ENCODE measurements at places on chromosomes 3 and 15.

DNA sequence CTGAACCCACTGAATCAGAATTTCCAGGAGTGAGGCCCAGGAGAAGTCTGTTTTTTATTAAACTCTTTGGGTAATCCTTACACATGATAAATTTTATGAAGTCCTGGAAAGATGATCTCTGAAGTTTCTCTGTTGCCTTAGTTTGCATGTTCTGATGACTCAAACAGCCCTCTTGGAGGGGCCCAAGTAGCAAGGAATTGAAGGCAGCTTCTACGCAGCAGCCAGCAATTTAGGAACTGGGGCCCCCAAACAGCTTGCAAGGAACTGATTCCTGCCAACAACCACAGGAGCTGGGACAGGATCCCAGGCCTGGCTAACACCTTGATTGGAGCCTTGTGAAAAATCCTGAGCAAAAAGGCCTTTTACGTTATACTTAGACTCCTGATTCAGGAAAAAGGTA, 5.4 kb upstream of the ACP3 start:
- no peak for DNase-seq

DNA sequence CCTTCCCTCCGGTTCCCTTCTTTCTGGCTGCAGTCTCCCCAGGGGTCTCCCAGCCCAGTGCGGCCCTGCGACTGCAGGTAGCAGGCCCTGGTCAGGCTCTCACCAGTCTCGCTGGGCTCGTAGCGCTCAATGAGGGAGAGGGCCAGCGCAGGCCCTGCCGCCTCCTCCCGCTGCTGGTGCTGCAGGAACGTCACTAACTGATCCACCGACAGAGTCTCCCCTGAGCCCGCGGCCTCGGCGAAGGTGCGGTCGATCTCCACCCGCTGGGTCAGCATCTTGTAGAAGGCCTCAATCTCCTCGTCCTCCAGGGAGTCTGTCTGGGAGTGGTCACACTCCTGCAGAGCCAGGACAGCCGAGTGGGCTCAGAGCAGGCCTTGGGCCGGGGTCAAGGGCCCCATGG, 18.3 kb downstream of the PLCD1 start:
- no peak for DNase-seq

- no peak for DNase-seq
Measured at GRCh38 chr15:83545804-83546511, 98.8 kb downstream of the SH3GL3 start.

GRCh38 chr15:25893596-25893995, 30.5 kb upstream of the ATP10A start:
- DNase-seq: no peak

- DNase-seq: no peak
Measured at GRCh38 chr3:43797794-43798193, 107.1 kb downstream of the ABHD5 start.

DNA sequence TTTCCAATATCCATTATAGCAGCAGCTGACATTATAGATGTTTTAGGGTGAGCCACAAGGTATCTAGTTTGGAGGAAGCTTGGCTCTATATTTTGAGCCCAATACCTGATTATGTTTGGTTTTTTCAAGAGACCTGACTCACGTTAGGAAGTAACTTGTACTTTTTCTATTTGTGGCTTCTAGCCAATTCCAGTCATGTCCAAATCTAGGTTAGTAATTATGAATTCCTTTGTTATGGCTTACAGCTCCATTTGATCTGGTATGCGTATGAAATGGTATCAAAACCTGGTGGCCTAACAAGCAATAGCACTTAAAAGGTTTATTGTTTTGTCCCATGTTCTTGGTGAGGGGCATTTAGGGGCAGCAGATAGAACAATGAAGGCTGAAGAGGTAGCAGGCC, 115.9 kb downstream of the TOP2B start:
- DNase-seq: no peak

DNA sequence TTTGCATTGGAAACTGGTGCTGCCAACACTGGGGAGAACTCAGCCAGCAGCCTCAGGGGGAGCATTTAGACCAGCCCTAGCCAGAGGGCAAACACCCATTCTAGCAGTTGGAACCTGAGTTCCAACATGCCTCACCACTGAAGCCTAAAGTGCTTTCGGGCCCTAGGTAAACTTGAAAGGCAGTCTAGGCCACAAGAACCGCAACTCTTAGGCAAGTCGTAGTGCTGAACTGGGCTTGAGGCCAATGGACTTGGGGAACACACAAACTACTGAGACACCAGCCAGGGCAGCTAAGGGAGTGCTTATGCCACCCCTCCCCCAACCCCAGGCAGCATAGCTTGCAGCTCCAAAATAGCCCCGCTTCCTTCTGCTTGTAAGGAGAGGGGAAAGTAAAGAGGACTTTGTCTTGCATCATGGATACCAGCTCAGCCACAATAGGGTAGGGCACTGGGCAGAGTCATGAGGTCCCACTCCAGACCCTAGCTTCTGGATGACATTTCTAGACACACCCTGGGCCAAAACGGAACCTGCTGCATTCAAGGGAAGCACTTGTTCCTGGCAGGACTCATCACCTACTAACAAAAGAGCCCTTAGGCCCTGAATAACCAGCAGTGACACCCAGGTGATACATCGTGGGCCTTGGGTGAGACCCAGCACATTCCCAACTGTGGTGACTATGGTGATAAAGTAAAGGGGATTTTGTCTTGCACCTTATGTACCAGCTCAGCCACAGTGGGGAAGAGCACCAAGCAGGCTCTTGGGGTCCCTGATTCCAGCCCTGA, 37.3 kb upstream of the TEX9 start:
- DNase-seq: no peak

DNA sequence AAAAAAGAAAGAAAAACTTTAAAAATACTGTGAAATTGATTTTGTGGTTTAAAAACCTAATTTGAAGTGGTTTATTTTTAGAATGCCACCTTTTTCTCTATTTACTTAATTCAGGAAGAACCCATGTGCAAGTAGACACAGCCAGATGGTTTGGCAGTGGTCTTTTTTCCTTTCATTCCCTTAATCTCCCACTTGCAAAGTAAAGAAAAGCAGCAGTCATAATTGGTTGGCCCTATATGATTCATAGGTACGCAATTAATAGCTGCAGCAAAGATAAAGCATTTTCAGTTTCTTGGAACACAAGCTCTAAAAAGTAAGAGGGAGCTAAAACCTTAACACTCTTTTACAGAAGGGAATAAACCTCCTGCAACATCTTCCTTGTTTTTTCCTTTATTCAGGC, 115.3 kb downstream of the MECOM start:
- DNase-seq: no peak

DNA sequence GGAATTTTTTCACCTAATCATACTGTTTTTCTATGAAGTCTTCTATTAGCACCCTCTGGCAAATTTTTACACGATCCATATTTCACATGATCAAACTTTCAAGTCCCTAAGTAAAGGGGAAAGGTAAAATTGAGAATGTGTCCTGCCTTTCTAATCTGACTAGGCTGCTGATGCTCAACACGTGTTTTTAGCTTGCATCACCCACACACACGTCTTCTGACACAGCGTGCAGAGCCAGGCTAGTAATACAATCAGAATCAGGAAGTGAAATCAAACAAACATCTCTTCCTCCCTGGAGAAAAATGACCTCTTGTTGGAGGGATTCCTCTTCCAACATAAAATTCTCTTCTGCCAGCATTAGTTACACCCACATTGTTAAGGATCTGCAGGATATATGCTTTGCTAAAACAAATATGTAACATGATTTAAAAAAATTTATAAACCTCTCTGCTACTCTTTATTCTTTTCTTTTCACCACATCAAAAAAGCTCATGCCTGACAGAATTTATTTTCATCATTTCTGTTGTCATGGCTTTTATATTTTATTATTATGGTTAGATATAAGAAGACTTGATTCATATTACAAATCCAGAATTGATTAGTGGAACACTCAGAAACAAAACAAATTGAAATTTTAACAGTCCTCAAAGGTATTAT, 122.4 kb downstream of the RAP2B start:
- peak; percentile 92 for DNase-seq

DNA sequence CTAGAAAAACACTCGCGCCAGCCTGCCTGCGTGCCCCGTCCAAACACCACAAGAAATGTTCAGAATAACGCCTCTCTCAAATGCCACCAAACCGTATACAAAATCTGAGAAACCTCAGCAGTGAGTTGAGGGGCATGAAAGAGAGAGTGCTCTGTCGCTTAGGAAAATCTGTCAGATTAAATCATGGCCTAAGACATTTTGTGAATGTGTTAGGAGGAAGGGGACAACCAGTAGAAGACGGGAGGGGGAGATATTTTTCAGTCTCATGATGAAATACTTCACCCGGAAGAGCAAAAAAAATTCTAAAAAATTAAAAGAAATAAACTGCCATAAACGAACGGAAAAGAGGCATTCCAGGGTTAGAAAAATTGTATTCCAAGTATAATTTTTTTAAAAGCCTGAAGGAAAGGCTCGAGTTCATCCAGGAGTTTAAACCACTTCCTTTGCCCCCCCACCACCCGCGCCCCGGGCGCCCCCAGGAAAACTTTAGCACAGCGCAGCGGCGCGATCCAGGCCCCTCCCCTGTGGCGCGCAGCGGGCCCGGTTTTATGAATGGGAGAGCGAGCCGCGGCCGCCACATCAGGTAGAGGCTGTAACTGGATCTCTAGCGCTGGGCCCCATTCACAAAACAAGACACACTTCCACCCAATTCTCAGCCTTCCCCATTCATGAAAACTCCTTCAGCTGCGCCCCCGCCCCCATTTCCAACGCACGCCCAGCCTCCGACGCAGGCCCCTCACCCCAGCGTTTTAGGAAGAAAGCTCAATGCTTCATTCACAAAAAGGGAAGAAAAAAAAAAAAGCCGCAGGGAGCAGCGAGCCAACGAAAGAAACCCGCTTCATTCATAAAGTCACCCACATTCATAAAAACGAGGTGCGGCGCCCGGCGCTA, 1.4 kb downstream of the ETV5 start:
- peak; percentile 76 for DNase-seq

- DNase-seq: peak; percentile 17
Measured at GRCh38 chr3:76083992-76084391, 298.6 kb upstream of the ZNF717 start.

GRCh38 chr3:183937601-183938286, 53.1 kb upstream of the PARL start:
- peak; percentile 52 for DNase-seq

DNA sequence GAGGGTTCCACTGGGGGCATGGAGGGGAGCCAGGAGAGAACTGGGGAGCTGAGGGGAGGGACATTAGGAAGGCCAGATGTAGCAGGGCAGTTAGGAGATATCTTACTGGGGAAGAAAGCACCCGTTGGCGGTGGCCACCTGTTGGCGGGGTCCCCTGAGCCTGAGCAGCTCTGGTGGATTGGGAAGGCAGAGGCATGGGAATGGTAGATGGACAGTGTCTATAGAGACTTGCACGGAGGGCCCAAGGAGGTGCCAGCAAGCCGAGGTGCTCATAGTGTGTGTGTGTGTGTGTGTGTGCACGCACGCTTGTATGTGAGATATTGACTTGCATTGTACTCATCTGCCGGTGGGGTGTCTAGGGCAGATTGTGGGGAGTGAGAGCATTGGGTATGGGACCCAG, 179.0 kb downstream of the APBA2 start:
- no peak for DNase-seq

DNA sequence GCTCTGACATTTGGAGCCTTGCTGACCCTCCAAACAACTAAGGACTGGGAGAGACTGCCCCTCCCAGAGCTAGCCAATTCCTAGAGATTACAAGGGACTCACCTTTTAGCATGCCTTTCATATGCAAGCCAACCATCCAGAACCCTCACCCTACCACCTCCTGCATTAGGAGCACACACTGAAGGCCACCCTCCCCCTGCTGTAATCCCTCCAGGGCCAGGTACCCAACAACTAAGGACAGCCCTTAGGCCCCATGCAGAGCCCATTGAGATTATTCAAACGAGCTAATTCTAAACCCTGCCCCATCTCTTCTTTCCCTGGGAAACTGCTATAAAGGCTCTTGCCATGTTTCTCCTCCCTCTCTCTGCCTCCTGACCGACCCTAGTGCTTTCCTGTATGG, 352.6 kb downstream of the ERC2 start:
- no peak for DNase-seq

- DNase-seq: no peak
Measured at GRCh38 chr15:98878862-98879261, 128.7 kb downstream of the PGPEP1L start.

GRCh38 chr3:193693774-193694173, 100.8 kb downstream of the OPA1 start:
- no peak for DNase-seq

DNA sequence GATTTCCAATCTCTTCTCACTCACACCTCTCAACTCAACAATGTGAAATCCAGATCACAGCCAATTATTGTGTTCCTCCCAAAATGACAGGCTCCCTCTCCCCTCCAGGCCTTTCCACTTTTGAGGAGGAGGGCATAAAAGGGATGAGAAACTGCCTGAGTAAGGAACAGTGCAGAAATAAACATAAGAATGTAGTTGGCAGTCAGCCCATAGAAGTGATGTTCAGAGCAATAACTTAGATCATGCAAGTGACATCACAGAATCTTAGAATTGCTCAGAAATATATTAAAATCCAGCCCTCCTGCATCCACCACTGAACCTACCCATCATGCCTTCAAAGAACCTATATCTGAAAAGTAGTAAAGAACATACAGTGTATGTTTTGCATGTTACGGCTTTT, 299.4 kb upstream of the GADL1 start:
- no peak for DNase-seq

GRCh38 chr3:71214797-71215196, 368.7 kb downstream of the FOXP1 start:
- no peak for DNase-seq

DNA sequence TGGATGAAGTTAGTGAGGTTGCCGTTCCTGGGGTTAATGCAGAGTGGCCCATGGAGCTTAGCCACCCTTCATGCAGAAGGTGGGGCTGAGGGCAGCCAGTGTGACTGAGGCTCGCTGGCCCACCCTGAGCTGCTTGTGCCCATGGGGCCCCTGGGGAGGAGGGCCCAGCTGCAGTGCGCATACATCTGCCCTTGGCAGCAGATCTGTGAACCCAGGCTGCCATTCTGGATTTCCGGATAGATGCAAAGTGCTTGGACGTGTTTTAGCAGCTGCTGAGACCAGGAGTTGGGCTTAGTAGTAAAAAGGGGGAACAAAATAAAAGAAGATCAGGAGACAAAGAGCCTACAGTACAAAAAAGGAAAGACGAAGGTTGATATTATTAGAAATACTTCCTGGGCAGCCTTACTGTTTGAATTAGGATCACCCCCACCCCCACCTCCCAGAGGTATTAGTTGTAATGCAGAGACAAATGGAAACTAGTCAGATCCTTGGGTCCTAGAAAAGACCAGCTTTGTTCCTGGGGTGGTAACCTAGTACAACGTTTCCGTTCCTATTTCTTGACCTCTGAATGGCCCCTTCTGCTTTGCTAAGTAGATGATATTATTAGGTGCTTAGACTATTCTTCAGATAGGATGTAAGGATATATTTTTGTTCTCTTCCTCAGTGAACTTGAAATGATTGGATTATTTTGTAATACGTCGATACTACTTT, 70.2 kb downstream of the IGF1R start:
- DNase-seq: no peak

- no peak for DNase-seq
Measured at GRCh38 chr3:115681736-115682135, 58.4 kb downstream of the GAP43 start.

GRCh38 chr3:122389197-122389596, 5.2 kb downstream of the FAM162A start:
- no peak for DNase-seq

Measured in ELR (cell line).